Activated CD4-positive, alpha-beta T cell treated with anti-CD3 and anti-CD28 coated beads for 1 hour (primary cell): ENCODE measurements at places on chromosomes 3 and 15.

GRCh38 chr3:187027531-187028278 is 97.4 kb downstream of the ST6GAL1 start:
- peak; percentile 61 for DNase-seq

DNA sequence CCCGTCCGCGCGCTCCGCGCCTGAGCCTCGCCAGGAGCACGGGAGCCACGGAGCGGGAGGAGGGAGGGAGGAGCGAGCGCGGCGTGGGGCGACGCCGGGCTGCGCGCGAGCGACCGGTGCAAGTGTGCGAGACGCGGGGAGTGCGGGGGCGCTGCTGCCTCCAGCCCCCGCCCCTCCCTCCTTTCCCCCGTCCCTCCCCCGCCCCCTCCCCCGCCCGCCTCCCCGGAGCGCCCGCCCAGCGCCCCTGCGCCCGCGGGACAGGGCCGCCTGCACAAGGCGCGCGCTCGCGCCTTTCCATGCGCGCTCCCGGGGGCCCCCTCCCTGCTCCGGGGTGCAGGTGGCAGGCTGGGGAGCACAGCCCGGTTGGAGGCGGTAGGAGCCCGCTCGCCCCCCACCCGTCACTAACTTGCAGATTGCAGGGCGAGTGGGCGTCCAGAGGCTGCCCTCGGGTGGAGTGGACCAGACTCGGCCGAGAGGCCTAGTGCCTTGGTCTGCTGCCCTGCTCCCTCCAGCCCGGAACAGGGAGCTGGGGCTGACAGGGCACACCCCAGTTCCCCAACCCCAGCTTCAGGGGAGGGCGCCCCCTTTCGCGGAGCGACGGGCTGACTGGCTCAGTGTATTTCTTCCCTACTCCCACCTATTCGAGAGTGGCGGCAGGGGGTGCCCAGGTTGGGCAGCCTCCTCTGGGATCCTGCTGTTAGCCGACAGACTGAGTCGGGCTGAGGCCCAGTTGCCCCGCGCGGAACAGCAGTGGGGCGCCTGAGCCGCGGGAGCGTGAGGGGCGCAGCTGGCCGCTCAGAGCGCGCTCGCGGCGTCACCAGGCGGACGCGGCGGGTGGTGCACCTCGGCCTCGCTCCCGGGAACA is at the start of gene WNT7A:
TSS of gene WNT7A (minus strand) at position 126 of the 865 bp plus-strand sequence. CDS start 255 bp downstream, outside the sequence.
- DNase-seq = peak; percentile 46

DNA sequence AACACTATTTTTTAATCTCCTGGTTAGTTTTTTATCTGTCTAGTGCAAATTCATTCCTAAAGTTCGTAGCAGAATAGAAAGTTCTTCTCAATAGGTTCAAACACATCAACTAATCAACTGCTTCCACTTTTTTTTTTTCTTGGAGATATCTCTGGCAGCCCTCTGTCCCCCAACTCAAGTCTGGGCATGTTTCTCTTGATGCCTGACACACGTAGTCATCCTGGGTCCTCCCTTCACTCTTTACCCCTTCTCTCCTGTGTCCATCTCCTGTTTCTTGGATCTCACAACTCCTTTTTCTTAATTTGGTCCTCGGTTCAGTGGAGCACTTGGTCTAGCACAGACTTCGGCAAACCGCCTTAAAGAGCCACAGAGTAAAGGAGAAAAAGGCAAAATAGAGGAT is 14.4 kb downstream of the TNFAIP8L3 start:
- no peak for DNase-seq

DNA sequence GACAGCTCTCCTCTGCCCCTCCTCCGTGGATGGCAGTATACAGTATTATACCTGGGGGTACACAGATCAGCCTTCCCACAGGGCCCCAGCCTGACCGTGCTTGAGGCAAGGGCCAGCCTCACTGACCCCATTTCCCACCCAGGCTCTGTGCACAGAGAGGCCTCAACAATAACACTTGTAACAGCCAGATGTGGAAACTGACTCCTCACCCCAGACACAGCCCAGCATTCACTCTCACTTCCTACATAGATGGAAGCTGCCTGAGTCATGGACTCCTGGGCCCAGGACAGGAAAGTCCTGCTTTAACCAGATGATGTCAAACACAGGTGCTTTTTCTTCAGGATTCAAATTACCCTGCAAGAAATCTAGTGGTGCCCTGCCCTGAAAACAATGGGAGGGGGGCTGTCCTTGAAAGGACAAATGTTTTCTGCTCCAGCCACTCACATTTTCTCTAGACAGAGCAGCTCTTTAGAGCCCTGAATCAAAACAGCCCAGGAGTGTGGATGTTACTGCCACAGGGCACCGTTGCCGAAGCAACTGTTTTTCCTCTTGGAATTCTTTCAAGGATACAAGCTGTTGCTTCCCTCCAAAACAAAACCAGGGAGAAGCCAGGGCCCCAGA is 16.4 kb downstream of the CCDC12 start:
- no peak for DNase-seq

GRCh38 chr3:136750209-136750896 is 1.8 kb downstream of the STAG1 start:
- no peak for DNase-seq

DNA sequence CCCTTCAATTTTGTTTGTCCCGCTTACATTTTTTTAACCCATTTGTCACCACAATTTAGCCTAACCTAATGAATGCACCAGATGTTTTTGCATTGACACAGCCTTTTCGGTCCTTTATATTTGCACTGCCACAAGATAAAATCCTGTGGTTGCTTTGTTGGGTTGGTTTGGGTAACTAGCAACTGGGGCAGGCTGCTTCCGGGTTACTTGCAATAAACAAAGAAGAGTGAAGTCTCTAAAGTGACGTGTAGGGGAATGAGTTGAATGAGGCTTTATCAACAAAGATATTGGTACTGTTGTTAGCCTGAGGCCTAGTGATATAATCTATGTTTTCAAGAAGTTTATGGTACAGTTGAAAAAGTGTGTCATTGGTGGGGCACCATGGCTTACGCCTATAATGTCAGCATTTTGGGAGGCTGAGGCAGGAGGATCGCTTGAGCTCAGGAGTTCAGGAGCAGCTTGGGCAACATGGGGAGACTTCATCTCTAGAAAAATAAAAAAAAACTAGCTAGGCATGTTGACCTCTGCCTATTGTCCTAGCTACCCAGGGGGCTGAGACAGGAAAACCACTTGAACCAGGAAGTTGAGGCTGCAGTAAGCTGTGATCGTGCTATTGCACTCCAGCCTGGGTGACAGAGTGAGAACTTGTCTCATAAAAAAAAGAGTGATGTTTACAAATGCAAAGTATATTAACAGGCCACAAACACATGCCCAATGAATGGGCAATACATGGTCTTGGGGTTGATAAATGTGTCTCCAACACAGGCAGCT is 121.8 kb downstream of the OXSM start:
- no peak for DNase-seq
